Stimulated activated CD4-positive, alpha-beta T cell treated with anti-CD3 and anti-CD28 coated beads, Interleukin-15, amount 100 ng/mL, for 48 hours (primary cell): ENCODE measurements at places on chromosomes 12 and 14.

DNA sequence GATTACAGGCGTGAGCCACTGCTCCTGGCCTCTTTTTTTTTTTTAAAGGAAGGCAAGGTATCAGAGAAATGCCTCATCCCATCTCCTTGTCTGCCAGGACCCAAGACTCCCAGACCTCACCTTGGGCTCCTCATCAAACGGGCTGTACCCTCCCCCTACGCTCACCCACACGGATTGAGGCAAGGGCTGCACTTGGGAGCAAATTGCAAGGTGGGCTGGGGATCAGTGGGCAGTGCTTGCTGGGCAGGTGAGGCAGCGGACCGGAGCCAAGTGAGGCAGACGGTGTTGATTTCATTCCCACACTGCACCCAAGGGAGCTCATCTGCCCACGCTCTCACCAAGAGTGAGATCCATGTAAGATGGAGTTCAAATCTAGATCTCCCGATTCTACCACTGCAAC, 41.0 kb upstream of the DICER1 start:
- DNase-seq: no peak

GRCh38 chr12:131219670-131220330, 266.1 kb downstream of the ADGRD1 start:
- no peak for DNase-seq

DNA sequence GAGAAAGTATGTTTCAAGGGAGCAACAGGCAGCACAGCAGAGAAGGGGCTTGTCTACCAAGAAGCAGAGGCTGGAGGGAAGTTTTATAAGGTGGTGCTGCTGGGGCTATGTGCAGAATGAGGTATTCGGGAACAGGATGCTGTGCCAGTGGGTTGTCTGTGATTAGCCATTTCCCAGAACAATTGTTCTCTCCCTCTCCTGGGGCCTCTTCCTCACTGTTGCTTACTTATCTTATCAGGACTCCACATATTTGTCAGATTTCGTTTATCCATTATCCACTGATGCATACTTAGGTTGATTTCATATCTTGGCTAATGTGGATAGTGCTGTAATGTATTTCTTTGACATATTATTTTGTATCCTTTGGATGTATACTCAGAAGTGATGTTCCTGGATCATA, 195.1 kb upstream of the RTL1 start:
- DNase-seq: no peak

DNA sequence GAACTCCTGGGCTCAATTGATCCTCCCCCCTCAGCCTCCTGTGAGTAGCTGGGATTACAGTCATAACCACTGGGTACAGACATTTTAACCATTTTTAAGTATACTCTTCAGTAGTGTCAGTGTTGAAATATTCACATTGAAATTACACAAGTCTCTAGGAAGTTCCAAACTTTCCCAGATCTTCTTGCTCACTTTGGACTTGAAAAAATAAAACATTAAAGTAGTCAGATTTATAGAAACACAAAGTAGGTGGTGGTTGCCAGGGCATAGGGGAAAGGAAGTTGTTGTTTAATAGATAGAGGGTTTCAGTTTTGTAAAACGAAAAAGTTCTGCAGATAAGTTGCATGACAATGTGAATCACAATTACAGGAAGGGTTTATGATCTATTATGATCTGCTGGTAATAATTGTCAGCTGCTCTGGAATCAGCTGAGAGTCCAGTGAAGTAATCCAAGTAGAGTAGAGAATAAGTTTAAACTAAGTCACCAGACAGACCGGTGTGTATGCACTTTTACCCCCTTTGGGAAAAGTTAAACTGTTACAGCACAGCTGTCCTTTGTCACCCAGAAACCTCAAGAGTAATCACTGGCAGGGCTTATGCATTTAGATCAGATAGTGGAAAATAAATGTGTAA, 27.4 kb downstream of the PCNX1 start:
- DNase-seq: no peak

- DNase-seq: no peak
These were observed 83.7 kb downstream of the TNFAIP2 start for GRCh38 chr14:103206836-103207387.

GRCh38 chr12:123853396-123854070, 91.4 kb downstream of the DNAH10 start:
- DNase-seq: no peak

DNA sequence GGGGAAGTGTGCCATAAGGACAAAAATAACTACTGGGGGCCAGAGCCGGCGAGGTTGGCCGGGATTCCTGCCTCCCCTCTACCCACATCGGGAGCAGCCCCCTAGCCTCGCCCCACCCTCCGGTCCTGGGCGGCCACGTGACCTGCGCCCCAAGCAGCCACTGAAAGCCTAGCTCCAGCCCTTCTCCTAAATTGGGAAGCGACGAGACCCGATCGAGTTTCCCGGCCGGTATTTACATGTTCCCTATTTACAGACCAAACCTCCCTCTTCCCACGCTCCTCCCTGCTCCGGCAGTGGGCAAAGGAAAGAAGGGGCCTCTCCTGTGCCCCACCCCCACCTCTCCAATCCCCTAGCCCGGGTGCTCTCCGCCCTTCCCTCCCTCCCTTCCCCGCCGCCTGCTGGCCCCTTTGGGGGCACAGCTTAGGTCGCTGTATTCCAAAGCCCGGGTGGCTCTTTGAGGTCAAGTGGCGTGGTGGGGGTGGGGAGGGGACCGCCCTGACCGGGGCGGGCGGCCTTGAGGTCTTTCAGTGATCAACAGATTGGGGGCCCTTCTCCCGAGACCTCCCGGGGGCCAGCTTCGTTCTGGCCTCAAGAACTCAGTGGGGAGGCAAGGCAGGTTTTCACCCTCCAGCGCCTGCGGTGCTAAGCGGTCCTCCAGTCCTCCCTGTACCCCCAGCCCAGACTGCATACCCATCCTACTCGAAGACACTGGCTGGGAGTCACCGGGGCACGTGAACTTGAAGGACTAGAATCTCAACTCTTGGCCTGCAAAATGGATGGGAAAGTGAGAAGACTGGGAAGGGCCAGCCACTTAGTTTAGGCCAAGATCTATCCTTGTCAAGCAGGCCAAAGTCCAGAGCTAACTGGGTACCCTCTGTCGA, 6.3 kb upstream of the CTDSP2 start:
- DNase-seq: no peak

GRCh38 chr12:104998423-104999346, 12.6 kb downstream of the NOPCHAP1 start:
- DNase-seq: no peak

GRCh38 chr12:52837781-52838608, 3.9 kb upstream of the KRT79 start:
- DNase-seq: no peak

- no peak for DNase-seq
These were observed 8.6 kb upstream of the ANKRD9 start for GRCh38 chr14:102518063-102518648.

DNA sequence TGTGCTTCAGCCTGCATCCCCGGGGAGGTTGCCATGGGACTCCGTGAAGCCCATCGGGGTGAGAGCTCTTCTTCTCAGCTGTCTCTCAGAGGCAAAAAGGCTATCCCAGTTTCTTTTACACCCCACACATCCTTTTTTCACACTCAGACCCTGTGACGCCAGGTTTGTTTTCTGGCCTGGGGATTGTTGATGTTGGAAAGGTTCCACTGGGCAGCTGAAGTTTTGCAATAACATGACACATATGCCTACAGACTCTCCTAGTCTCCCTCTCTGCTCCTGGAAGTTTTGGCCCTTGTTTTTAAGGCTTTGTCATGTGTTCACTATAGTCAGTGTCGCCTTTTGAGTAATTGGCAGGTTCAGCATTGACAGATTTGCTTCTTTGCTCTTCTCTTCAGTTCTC, 118.6 kb downstream of the SMOC1 start:
- no peak for DNase-seq
